ENCODE measurements at places on chromosomes 1 and 21.

GRCh38 chr1:154910851-154911250 is 25.7 kb downstream of the PMVK start:
- no peak for DNase-seq

DNA sequence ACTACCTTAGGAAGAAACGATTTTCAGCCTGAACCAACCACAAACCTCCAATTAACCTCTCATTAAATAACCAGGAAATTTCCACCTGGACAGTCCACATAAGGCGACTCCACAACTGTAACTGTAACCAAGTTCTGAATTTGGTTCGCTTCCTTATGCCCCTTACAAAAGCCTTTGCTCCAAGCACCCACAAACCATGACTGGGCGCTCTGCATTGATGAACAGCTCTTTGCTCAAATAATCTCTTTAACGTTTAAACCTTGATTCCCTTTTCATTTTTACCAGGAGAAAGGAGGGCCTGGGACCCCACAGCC is 38.2 kb upstream of the ZNF124 start:
- DNase-seq: no peak

DNA sequence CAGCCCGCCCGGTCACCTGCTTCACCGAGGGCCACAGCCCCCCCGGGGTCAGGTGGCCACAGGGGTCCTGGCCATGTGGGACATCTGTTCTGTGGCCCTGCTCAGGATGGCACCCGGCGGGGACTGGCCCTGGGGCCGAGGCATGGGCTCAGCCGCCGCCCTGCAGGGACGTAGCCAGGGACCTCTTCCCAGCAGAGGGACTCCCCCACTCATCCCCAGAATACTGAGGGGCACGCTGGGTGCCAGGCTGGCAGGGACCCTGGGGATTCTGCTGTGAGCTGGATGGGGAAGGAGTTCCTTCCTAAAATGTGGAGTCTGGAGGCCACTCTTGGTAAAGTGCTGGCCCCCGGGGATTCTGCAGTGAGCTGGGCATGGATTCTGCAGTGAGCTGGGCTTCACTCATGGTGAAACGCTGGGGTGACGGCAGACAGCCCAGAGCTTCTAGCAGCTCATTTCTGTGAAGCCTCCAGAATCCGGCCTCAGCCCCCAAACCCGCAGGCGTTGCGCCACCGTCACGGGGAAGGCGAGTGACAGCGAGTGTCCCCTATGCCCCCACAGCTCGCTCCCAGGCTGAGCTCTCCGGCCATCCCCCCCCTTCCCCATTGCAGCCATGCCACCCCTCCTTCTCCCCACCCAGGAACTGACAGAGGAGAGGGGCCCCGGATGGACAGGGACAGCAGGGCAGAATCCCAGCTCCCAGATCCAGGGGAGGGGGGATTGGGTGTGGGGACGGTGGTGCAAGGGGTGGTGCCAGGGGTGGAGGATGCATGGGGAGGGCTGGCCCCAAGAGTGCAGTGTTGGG is 1.4 kb downstream of the ITGB2 start:
- DNase-seq: no peak

GRCh38 chr1:244755673-244756072 is 79.8 kb upstream of the COX20 start:
- no peak for DNase-seq

DNA sequence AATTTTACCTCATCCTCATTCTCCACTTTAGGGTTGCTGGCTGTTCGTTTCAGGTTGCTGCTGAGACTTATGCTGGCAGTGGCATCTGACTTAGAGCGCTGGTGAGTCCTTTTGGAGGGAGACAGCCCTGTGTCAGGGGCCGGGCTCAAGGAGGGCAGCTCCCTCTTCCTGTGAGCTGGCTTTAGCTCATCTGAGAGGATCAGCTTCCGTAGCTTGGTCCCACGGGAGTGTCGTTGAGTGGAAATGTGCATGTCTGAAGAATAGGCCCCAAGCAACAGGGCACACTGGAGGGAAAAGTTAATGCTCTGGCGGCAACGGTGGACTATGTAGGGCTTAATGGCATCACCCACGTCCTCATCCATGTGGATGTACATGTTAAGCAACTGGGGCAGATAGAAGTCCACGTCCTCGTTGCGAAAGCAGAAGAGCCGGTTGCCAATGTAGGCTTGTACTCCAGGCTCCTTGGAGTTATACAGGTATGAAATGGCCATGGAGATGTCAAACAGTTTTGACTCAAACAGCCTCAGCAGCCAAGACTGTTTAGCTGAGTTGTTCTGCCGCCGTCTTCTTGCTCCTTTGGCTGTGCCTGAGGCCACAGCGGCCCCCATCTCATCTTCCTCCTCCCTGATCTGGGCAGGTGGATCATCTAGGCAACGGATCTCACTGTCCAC is 11.5 kb downstream of the PI4KB start:
- no peak for DNase-seq

DNA sequence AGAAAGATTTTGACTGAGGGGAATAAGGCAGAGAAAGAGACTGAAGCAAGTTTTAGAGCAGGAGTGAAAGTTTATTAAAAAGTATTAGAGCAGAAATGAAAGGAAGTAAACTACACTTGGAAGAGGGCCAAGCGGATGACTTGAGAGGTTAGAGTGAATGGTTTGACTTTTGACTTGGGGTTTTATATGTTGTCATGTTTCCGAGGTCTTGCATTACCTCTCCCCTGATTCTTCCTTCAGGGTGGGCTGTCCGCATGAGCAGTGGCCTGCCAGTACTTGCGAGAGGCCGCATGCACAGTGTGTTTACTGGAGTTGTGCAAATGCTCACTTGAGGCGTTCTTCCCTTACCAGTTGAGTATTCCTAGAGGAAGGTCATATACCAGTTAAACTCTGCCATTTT is 13.0 kb upstream of the DENND2D start:
- DNase-seq: no peak

GRCh38 chr21:42496839-42497202 is 797 bp upstream of the RSPH1 start:
- DNase-seq: no peak

DNA sequence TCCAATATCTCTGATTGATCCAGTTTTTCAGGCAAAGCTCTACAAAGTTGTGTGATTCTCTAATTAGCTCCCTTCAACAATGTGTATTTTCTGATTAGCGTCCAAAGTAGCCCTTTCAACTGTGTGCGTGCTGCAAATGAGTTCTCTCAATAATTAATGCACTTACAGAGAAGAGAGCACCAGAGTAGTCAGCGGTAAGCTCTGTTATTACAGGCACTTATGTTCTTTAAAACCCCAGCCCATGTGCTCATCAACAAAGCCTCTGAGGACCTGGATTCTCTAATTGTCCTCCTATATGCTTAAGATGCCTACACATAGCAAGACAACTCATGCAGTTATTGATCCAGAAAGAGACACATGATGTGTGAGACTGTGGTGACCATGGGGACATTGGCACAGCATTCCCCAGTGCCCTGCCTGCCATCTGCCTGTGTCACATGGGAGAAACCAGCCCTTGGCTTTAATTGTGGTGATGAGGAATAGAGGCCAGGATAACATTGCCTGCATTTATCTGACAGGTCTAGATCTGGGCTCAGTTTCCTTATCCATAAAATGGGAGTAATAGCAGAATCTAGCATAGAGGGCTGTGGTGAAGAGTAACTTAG is 151.7 kb downstream of the PCP4 start:
- DNase-seq: no peak

DNA sequence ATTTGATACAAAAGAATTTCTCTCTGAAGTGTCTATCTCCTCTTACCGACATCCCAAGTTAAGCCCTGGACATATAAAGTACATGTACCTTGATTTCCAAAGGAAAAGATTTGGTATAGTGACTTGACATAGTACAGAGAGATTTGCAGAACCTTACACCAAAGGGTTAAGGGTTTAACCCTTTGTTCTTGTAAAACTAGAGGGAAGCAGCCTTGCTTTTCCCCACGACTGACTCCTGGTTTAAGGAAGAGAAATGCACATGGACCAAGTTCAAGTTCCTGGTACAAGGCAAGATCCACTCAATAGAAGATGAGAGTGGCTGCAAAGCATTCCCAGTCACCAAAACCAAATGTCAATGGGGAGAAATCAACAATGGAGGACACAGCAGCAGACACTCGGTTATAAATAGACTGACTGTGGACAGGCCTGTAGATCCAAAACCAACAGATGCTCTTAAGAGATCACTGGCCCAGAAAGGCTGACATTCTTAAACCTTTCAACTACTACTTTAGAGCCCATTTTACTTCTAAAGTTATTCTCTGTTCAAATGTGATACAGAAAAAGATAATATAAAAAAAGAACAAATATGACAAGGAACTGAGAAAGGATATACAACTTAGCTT is 69.4 kb downstream of the PUM1 start:
- no peak for DNase-seq

GRCh38 chr1:35430762-35431161 is 126.4 kb downstream of the KIAA0319L start:
- DNase-seq: no peak

GRCh38 chr1:17653728-17654351 is 101.3 kb upstream of the ACTL8 start:
- DNase-seq: peak; percentile 56

- DNase-seq: peak; percentile 40
Observed at GRCh38 chr1:32798679-32799416, 18.3 kb downstream of the YARS1 start.

DNA sequence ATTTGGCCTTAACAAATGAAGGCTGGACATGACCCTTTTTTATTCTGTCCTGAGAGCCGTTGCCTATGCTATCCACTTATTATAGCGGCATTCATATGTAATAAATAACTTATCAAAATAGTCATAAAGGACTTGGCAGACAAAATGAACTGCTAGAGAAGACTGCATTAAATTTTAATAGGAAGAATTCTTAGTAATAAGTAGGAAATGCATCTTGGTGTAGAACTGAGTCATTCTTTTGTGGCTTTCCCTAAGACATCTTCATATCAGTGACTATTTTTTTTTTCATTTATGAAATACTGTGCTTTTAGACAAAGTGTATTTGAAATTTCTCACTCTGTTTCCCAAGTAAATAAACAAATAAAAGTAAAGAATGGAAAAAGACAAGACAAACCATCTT is 45.6 kb downstream of the PBX1 start:
- DNase-seq: no peak

DNA sequence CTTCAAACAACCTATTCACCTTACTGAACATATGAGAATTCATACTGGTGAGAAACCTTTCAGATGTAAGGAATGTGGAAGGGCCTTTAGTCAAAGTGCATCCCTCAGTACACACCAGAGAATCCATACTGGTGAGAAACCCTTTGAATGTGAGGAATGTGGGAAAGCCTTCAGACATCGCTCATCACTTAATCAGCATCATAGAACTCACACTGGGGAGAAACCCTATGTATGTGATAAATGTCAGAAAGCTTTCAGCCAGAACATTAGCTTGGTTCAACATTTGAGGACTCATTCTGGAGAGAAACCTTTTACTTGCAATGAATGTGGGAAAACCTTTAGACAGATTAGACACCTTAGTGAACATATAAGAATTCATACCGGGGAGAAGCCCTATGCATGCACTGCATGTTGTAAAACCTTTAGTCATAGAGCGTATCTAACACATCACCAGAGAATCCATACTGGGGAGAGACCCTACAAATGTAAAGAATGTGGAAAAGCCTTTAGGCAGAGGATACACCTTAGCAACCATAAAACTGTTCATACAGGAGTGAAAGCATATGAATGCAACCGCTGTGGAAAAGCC is 13.2 kb upstream of the EXO5 start:
- no peak for DNase-seq

DNA sequence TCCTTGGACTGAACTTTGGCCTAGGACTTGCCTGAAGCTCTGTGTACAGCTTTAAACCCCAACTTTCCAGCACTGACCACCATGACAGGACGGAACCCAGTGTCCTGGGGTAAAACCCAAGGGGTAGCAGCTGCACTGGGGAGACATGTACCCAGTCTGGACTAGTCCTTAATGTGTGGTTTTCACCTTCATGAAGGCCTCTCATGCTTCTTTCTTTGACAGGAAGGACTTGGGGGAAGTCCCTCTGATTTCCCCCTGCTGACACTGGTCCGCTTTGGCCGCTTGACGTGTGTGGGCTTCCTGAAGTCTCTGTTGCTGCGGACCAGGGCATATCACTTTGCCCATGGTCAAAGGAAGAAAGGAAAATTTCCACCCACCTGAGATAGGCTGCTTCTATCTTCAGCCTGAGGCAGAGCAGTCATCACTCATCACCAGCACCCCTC is 66.3 kb upstream of the PRDX6 start:
- DNase-seq: no peak

- no peak for DNase-seq
Observed at GRCh38 chr1:158146165-158146564, 34.5 kb upstream of the CD1D start.

DNA sequence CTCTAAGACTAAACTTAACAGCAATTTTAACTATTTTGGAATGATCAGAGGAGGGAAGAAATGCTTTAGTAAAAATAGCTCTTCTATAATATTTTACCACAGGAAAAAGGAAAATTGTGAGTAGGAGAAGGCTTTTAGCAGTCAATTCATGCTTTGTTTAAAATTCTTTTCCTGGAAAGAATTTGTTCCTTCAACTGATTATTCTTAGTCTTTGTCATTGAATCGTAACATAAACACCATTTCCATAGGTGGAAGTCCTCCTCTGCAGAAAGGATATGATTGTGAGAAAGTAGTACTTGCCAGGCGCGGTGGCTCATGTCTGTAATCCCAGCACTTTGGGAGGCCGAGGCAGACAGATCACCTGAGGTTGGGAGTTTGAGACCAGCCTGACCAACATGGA is 11.9 kb upstream of the ACTA1 start:
- no peak for DNase-seq

DNA sequence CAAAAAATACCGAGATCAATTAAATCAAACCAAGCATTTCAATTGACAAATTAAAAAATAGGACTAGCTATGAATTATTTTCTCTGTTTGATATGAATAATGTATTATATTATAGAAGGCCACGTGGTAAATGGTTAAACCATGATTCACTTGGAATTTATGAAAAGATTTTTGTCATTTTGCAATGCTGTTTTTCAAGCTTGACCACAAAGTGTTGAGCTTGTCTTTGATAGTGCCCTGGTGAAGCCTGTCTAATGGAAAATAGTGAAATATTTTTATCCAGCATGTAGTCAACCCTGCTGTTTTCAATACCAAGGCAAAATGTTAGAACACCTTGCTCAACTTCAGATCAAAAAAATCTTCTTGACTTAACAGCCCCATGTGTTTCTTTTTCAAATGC is 288.0 kb upstream of the PRMT6 start:
- DNase-seq: no peak

- DNase-seq: no peak
Observed at GRCh38 chr1:96519851-96520578, 201.6 kb upstream of the PTBP2 start.

- DNase-seq: no peak
Observed at GRCh38 chr1:15191770-15192169, 38.2 kb downstream of the TMEM51 start.

- DNase-seq: no peak
Observed at GRCh38 chr1:227058321-227058751, 118.2 kb downstream of the COQ8A start.

DNA sequence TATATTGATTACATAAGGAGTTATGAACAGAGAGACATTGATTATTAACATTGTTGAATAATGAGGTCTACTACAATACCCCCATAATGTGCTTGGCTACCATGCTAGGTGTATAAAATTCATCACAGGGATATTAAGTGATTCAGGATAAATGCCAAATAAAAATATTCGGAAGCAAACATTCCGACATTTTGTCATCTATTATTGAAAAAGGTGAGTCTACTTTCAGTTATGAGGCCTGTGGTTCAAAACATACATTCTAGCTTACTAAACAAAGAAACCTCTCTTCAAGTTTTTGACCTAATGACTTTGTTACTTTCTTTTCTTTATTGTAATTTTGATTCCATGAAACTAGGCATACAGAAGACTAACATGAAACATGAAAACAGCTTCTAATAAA is 190.3 kb upstream of the GREM2 start:
- no peak for DNase-seq

- DNase-seq: no peak
Observed at GRCh38 chr1:186700722-186701121, 20.5 kb upstream of the PTGS2 start.

Measured in GM10248 (cell line).